ENCODE measurements at places on chromosomes 2 and 18.

- H3K4me3 ChIP-seq, result no peak overlapping the region
- no peaks in the 10 kb centered on the region for H3K4me1 ChIP-seq
- no peak for DNase-seq
- no peaks in the 10 kb centered on the region for H3K27me3 ChIP-seq
- H3K36me3 ChIP-seq, result peaks cover 2% of the 10 kb centered on the region
Measured at GRCh38 chr2:24280645-24281044, 79.7 kb downstream of the ITSN2 start.

DNA sequence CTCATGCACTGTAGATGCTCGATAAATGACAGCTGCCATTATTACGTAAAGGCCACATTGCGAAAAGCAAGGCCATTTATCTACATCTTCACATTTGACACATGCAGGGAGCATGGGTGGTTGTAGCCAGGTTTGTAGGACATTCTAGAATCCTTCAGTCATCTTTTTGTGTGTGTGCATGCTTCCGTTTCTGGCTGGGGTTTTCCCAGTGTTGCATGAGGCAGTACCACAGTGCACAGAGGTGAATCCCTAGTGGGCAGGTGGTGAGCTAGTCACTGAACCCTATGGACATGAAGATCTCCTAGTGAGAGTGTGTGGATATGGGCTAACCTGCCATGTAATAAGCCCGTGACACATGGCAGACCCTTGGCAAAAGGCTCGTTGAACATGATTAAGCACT, 151.8 kb upstream of the SLC14A2 start:
- H3K36me3 ChIP-seq, result no peaks in the 10 kb centered on the region
- no peak overlapping the region for H3K4me3 ChIP-seq
- no peak overlapping the region for H3K27ac ChIP-seq
- H3K27me3 ChIP-seq, result no peaks in the 10 kb centered on the region
- no peak for DNase-seq

GRCh38 chr2:217995731-217996231, 7.0 kb downstream of the TNS1 start:
- H3K27ac ChIP-seq, result no peak overlapping the region
- DNase-seq, result no peak
- no peak overlapping the region for H3K4me3 ChIP-seq
- 0 out of 2 replicates have a peak, but pooled peaks cover 3% of the 10 kb centered on the region for H3K4me1 ChIP-seq

- H3K27me3 ChIP-seq, result no peaks in the 10 kb centered on the region
- no peak for DNase-seq
- H3K27ac ChIP-seq, result no peak overlapping the region
- H3K4me3 ChIP-seq, result no peak overlapping the region
- H3K36me3 ChIP-seq, result no peaks in the 10 kb centered on the region
- H3K4me1 ChIP-seq, result no peaks in the 10 kb centered on the region
Measured at GRCh38 chr2:204692790-204693189, 147.5 kb downstream of the PARD3B start.

- H3K36me3 ChIP-seq, result no peaks in the 10 kb centered on the region
- no peak for DNase-seq
- H3K4me3 ChIP-seq, result no peak overlapping the region
- H3K4me1 ChIP-seq, result no peaks in the 10 kb centered on the region
Measured at GRCh38 chr2:230809015-230809414, 55.7 kb upstream of the ITM2C start.

- H3K36me3 ChIP-seq, result no peaks in the 10 kb centered on the region
- no peaks in the 10 kb centered on the region for H3K27me3 ChIP-seq
- H3K27ac ChIP-seq, result no peak within 1 kb of the TSS
- H3K4me1 ChIP-seq, result no peaks in the 10 kb centered on the region
- H3K4me3 ChIP-seq, result peak within 1 kb of the TSS; percentile 59
Measured at GRCh38 chr2:6917071-6917760, at the start of gene RNF144A. Gene RNF144A, plus strand, starts transcription at chr2:6917412. Its CDS starts 79,515 bp downstream, at chr2:6996927.

- no peak overlapping the region for H3K4me3 ChIP-seq
- H3K36me3 ChIP-seq, result peaks cover 5% of the 10 kb centered on the region
- DNase-seq, result no peak
- no peak overlapping the region for H3K27ac ChIP-seq
Measured at GRCh38 chr2:39335930-39336329, 92.2 kb upstream of the CDKL4 start.

DNA sequence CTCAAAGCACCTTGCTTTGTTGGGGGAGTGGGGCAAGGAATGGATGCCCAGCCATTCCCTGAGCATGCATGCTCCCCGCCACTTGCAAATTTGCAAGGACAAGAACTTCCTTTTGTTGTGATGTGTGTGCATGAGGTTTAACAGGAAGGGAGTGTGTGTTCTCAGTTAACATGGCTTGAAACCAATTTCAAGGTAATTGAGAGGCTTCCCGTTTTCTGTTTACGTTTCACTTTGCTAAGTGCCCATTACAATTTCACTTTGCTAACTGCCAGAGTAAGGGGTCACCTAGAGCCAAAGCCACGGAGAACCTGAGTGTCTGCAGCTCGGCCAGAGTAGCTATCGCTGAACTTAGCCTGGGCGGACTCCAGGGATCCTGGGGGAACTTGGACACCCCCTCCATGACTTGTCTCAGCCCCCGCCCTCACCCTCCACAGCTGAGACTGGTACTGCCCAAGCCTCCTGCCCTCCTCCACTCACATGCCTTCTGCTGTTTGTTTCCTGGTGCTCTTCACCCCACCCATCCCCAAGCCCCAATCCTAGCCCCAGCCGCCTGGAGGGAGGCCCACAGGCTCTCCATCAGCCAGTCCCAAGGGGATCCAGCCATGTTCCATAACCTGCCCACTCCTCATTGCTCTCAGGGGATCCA, 53.6 kb upstream of the LAPTM4A start:
- DNase-seq, result no peak
- H3K36me3 ChIP-seq, result no peaks in the 10 kb centered on the region
- no peak overlapping the region for H3K27ac ChIP-seq

- H3K27me3 ChIP-seq, result no peaks in the 10 kb centered on the region
- no peaks in the 10 kb centered on the region for H3K36me3 ChIP-seq
- no peak for DNase-seq
- H3K4me3 ChIP-seq, result no peak overlapping the region
- no peaks in the 10 kb centered on the region for H3K4me1 ChIP-seq
Measured at GRCh38 chr2:136167721-136168475, 49.9 kb upstream of the CXCR4 start.

GRCh38 chr2:113698892-113699447, 57.5 kb downstream of the SLC35F5 start:
- no peaks in the 10 kb centered on the region for H3K4me1 ChIP-seq
- no peak for DNase-seq
- H3K36me3 ChIP-seq, result no peaks in the 10 kb centered on the region
- no peaks in the 10 kb centered on the region for H3K27me3 ChIP-seq
- H3K27ac ChIP-seq, result no peak overlapping the region

- no peak for DNase-seq
- no peaks in the 10 kb centered on the region for H3K27me3 ChIP-seq
- H3K4me1 ChIP-seq, result no peaks in the 10 kb centered on the region
- H3K27ac ChIP-seq, result no peak overlapping the region
Measured at GRCh38 chr2:212073360-212073759, 465.2 kb downstream of the ERBB4 start.

- no peak overlapping the region for H3K4me3 ChIP-seq
- DNase-seq, result no peak
Measured at GRCh38 chr2:85216927-85217326, 83.7 kb downstream of the TCF7L1 start.

GRCh38 chr2:70029814-70030409, 57.4 kb upstream of the PCBP1 start:
- no peaks in the 10 kb centered on the region for H3K27me3 ChIP-seq
- DNase-seq, result no peak

DNA sequence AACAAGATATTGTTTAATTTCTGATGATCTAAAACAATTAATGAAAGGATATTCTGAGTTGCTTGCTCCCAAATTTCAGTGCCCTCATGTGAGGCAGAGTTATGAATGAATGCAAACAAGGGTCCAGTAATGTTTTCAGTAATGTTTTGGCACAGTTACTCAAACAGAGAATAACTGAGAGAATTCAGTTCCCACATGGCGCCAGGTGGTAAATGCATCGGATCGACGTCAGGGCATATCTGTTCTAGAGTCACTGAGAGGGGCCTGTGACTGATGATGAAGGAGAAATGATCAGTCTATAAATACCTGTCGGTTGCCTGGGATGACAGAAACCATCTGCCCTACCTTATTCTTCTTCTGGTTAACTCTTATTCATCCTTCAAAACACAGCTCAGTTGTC, 81.4 kb downstream of the KCNS3 start:
- no peak overlapping the region for H3K27ac ChIP-seq
- no peak for DNase-seq
- no peaks in the 10 kb centered on the region for H3K36me3 ChIP-seq
- no peak overlapping the region for H3K4me3 ChIP-seq
- no peaks in the 10 kb centered on the region for H3K27me3 ChIP-seq

DNA sequence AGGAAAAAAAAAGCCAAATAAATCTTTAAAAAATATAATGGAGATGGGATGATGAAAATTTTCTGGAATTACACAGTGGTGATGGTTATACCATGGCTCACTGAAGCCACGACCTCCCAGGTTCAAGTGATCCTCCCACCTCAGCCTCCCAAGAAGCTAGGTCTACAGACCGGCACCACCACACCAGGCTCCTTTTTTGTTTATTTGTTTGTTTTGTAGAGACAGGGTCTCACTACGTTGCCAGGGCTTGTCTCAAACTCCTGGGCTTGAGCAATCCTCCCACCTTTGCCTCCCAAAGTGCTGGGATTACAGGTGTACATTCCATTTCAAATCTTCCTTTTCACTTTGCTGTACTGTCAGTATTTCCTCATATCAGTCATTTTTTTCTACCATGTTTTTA, 61.7 kb downstream of the CHRNA1 start:
- H3K4me1 ChIP-seq, result no peaks in the 10 kb centered on the region
- H3K27me3 ChIP-seq, result peaks cover 25% of the 10 kb centered on the region
- no peak overlapping the region for H3K4me3 ChIP-seq

- no peak overlapping the region for H3K4me3 ChIP-seq
- DNase-seq, result no peak
- H3K4me1 ChIP-seq, result no peaks in the 10 kb centered on the region
Measured at GRCh38 chr18:48033790-48034650, 103.6 kb upstream of the SMAD2 start.

Data from Panc1 (cell line).